HFF-Myc (cell line): ENCODE measurements at places on chromosomes 11 and 22.
A peak's percentile ranks its signal among the peaks of the same experiment; 100 is the strongest.

DNA sequence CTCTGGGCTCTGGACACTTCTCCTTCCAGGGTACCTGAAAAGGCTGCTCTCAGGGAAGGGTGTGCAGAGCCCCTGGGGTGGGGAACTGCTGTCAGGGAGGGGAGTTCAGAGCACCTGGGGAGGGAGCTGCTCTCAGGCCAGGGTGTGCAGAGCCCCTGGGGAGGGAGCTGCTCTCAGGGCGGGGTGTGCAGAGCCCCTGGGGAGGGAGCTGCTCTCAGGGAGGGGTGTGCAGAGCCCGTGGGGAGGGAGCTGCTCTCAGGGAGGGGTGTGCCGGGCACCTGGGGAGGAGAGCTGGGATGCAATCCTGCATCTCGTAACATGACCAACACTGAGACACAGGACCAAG, 764.2 kb downstream of the BRD1 start:
- DNase-seq, result no peak

DNA sequence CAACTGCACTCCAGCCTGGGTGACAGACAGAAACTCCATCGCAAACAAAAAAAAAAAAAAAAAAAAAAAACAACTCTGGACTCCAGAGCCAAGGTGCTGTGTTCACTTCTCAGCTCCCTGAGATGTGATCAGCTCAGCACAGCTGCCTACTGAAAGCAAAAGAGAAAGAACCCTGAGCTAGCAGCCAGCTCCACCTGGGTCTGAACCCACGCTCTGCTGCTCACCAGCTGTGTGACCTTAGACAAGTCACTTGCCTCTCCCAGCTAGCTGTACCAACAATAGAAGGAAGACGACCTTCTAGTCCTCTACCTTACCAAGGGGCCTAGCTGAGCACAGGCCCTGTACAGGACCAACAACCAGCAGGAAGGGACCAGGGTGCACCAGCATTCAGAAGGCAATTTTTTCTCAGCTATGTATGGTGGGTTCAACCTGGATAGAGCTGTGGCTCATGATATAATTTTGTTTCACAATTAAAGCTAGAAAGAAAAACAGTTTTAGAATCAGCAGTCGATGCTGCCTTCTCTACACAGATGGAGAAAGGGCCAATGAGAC, 3.8 kb downstream of the DGCR2 start:
- no peak for DNase-seq

- no peak for DNase-seq
Measured at GRCh38 chr11:116595305-116595880, 177.4 kb downstream of the BUD13 start.

- DNase-seq, result no peak
Measured at GRCh38 chr22:39598017-39598965, 27.7 kb downstream of the CACNA1I start.

GRCh38 chr11:82229341-82229740, 504.3 kb downstream of the FAM181B start:
- no peak for DNase-seq

GRCh38 chr11:123228496-123229163, 33.6 kb upstream of the CLMP start:
- DNase-seq, result no peak

DNA sequence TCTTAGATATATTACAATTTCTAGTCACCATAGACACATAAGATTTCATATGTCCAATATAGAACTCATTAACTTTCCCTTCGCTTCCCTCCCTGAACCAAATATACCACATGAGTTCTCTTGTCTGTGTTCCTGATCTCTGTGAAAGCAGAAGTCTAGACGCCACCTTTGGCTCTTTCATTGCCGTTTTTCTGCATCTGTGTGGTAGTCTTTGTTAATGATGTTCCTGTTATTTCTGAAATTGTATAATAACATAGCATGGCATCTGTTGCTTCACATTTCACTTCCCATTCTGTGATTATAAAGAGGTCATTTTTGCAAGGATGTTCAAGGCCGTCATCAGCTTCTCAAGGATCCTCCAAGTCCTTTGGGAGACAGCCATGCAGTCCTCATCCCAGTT, 58.5 kb downstream of the NCAM1 start:
- DNase-seq, result no peak

DNA sequence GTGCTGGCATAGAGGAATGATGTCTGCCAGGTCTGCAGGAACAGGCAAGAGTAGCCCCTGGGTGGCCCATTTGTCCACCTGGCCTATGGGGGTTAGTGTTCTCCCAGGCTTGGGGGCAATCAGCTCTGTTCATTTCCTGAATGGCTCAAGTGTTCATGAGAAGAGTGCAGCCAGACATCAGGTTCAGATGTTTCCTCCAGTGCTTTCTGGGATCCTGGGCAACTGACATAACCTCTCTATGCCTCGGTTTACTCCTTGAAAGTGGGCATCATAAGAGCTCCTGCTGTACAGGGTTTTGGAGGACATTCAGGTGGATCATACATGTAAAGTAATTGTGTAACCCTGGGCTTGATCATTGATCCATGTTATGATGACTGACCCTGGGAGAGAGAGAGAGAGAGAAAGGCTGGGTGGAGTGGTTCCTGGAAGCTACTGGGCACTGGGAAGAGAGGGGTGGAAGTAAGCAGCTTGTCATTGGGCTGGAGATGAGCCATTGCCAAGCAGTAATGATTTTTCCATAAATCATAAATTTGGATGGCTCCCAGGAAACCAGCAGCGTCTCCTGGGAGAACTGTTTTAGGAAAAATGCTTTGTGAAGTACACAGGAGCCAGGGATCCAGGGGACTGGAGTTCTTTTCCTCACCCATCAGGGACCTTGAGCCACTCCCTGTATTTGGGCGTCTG, 30.2 kb upstream of the ACCSL start:
- no peak for DNase-seq

DNA sequence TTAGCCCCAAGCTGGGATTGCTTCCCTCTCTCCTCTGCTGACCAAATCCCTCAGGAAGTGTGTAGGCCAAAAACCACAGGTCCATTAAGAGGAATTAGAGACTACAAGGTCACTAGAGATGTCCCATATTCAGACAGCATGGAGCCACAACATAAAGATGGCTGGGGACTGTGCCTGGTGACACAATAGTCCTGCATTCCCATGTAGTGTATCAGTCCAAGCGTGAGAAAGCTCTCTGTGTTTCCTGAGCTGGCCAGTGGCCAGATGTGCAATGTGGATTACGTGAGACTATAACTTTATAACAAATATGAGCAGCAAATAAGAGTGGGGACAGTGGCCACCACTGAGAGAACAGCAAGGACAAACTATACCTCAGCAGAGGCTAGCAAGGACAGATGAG, 7.6 kb upstream of the MS4A10 start:
- peak; percentile 33 for DNase-seq

DNA sequence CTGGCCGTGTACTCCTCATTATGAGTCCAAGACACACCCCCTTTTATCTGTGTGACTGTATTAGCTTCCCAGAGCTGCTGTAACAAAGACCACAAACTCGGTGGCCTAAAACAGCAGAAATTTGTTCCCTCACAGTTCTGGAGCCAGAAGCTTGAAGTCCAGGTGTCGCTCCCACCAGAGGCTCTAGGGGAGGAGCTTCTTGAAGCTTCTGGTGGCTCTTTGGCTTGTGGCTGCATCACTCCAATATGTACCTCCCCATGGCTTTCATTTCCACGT, 3.0 kb downstream of the PRR5 start:
- no peak for DNase-seq

DNA sequence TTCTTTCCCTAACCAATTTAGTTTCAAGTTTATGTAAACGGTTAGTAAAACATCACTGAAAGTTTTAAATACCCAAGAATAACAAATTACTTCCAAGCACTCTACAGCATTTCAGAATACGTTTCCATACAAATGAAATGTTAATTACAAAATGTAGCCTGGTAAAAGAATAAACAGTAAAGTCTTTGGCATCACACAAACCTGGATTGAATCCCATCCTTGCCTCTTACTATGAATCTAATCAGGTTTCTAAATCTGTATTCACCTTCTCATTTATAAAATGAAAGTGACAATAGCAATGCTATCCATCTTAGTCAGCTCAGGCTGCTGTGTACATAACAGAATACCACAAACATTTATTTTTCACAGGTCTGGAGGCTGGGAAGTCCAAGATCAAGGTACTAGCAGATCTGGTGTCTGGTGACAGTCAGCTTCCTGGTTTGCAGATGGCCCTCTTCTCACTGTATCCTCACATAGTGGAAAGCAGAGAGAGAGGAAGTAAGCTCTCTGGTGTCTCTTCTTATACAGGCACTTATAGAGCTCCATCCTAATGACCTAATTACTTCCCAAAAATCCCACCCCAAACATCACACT, 19.2 kb downstream of the FAM168A start:
- no peak for DNase-seq

- DNase-seq, result no peak
Measured at GRCh38 chr11:130413405-130414106, 14.9 kb downstream of the ADAMTS8 start.

DNA sequence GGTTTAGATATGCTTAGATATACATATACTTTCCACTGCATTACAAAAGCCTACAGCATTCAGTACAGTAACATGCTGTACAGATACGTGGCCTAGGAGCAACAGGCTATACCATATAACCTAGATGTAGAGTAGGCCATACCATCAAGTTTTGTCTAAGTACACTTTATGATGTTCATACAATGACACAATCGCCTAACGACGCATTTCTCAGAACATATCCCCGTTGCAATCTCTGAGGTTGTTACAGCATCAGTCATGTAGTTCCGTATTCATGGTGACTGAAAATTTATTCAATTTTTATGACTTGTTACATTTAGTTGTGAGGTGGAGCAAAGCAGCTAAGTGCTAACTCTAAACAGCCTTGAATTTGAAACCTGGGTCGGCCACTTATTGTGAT, 6.7 kb downstream of the ZBTB44 start:
- no peak for DNase-seq

GRCh38 chr11:122050021-122050690, 65.9 kb downstream of the BLID start:
- no peak for DNase-seq

DNA sequence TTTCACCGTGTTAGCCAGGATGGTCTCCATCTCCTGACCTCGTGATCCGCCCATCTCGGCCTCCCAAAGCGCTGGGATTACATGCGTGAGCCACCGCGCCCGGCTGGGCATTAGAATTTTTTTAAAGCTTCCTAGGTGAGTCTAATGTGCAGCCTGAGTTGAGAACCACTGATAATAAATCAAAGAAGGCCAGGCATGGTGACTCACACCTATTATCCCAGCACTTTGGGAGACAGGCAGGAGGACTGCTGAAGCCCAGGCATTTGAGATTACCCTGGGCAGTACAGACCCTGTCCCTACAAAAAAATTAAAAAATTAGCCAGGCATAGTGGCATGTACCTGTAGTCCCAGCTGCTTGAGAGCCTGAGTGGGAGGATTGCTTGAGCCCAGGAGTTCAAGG, 13.7 kb downstream of the MEI1 start:
- no peak for DNase-seq

GRCh38 chr11:92357344-92357743, 132.7 kb downstream of the FAT3 start:
- no peak for DNase-seq

- no peak for DNase-seq
Measured at GRCh38 chr11:134248910-134249480, 4.2 kb downstream of the THYN1 start.

DNA sequence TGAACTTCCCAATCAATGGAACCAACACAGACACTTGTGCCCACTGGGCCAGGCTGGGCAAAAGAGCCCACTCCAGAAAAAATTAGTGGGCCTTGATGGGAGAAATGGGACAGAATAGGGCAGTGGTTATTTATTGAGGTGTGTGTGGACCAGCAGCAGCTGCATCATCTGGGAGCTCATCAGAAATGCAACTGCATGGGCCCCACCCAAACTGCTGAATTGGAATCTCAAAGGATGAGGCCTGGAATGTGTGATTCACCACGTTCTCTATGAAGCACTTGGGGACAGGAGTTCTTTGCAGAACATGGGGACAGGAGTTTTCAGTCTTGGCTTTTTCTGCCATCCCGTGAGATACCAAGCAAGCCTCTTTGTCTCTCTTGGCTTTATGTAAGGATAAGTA, 255.6 kb upstream of the PLET1 start:
- no peak for DNase-seq

DNA sequence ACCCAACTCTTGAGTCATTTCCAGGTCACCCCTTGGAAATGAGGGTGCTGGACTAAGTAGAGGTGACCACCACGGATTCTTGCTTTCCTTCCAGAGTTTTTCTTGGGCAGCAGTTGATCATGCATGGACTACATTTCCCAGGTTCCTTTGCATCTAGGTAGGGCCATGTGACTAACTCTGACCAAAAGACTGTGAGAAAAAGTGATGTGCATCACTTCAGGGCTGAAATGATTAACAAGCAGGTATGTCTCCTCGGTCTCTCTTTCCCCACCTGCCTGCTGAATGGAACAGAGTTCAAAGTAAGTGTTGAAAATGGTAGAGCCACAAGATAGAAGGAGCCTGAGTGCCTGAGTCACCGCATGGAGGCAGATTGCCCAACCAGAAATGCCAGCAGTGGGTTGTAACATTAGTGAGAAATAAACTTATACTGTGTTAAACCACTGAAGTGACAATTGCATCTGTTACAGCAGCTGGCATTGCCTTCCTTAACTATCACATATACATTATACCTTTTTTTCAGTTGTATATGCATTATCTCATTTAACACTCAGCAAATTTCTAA, 113.5 kb downstream of the MN1 start:
- DNase-seq, result no peak

- DNase-seq, result no peak
Measured at GRCh38 chr22:48146426-48146825, 1384.0 kb downstream of the TBC1D22A start.

DNA sequence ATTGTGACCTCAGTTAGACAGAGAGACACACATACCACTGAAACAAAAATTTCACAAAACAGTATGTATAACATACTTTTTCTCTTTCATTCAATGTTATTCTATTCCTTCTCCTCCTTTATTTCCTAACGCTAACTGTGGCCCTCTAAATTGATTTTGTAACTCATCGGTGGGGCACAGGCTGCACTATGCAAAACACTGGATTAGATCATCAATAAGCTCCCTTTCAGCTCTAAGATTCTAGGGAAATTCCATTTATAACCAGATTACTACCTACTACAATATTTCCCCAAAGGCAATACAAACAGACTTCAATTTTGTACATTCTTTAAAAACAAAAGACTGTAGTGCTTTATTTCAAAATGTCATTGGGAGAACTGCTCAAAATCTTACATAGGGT, 6.1 kb downstream of the FJX1 start:
- DNase-seq, result no peak

DNA sequence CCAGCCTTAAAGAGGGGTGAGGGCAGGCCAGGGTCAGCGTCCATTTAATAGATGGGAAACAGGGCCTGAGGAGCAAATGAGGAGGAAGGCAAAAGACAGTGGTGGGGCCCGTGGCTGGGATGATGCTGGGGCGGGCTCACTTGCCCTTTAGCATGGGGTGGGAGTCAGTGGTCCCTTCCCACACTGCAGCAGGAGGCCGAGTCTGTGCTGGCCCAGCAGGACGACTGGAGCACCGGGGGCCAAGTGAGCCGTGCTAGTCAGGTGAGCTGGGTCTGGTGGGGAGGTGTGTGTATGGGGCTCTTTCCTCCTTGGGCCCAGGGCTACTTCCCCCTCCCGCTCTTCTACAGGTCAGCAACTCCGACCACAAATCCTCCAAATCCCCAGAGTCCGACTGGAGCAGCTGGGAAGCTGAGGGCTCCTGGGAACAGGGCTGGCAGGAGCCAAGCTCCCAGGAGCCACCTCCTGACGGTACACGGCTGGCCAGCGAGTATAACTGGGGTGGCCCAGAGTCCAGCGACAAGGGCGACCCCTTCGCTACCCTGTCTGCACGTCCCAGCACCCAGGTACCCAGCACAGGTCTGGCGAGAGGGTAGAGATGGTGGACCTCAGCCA, 12.8 kb downstream of the SCYL1 start:
- no peak for DNase-seq
